Posterior cingulate gyrus (tissue), 11 donors: ENCODE measurements at places on chromosomes 4 and X.

- DNase-seq = no peak
Observed at GRCh38 chr4:187602339-187603092, 393.1 kb upstream of the ZFP42 start.

GRCh38 chrX:9311421-9312160, 153.3 kb upstream of the TBL1X start:
- DNase-seq = no peak

- no peak for DNase-seq
Observed at GRCh38 chr4:89285745-89286144, 21.9 kb downstream of the GPRIN3 start.

GRCh38 chr4:82810176-82810575, 11.6 kb upstream of the SCD5 start:
- DNase-seq = no peak

DNA sequence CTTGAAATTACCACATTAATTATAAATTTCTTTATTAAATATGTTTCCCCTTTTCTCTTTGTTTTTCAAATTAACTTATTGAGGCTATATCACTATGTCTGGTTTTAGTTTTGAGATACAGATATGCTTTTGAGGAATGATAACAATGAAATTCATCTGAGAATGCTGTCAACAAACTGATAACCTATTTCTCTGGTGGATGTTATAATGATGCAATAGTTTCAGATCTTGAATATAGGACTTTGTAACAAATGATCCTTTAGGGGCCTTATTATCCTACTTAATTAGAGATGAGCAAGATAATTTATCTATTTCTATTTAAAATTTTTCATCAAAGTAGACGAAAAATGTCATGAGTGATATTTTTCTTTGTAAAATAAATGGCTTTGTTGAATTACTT, 123.7 kb downstream of the MAGEB17 start:
- no peak for DNase-seq

GRCh38 chr4:177480795-177481194, 38.6 kb upstream of the AGA start:
- DNase-seq = no peak

- no peak for DNase-seq
Observed at GRCh38 chrX:153866302-153867019, 19.5 kb downstream of the L1CAM start.

- DNase-seq = no peak
Observed at GRCh38 chr4:54378461-54378860, 149.4 kb downstream of the PDGFRA start.

DNA sequence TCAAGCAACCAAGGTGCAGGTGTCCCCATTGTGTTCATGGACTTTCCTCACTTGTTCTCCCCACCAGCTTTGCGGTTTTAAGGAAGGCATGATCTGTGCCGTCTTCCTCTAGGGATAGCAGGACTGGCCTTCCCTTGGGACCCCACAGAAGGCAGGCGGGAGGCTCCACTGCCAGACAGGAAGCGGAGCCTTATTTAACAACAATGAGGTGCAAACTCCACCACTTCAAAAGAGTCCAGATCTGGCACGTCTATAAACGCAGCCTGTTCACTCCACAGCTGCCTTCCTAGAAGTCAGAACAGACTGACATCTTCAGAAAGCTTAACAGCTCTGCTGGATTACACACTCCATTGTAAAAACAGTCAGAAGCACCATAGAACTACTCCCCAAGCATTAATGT, 1.7 kb upstream of the GPR143 start:
- peak; percentile 12 for DNase-seq

DNA sequence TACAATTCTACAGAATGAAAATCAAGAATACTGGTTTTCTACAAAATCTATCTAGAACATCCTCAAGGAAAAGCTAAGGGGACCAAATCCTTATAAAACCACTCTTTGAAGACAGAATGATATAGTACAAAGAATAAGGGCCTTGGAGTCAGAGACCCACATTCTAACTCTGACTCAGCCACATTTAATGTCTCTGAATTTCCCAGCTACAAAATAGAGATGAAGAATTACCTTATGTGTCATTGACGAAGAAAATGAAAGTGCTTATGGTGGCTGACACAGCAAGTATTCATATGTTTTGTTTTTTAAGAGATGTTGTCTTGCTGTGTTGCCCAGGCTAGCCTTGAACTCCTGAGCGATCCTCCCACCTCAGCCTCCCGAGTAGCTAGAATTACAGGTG, 35.9 kb upstream of the CXorf38 start:
- DNase-seq = no peak

GRCh38 chr4:86511590-86511989, 82.5 kb upstream of the PTPN13 start:
- no peak for DNase-seq

DNA sequence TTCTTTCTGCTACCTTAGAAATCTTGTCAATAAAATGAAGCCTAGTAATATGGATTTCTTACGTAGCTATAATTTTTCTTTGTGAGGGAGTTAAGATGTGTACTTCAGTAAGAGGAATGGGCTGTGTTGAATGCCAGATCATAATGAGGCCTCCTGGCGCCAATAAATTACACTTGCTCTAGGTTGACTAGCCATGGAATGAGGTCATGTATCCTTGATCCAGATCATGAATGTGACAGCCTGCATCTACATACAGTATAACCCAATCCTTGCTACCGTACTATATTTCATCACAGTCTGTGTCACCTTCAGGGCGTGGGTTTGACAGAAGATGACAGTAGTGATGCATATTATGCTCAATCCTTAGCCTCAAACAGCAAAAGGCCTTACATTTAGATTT, 36.2 kb downstream of the NHS start:
- DNase-seq = no peak

DNA sequence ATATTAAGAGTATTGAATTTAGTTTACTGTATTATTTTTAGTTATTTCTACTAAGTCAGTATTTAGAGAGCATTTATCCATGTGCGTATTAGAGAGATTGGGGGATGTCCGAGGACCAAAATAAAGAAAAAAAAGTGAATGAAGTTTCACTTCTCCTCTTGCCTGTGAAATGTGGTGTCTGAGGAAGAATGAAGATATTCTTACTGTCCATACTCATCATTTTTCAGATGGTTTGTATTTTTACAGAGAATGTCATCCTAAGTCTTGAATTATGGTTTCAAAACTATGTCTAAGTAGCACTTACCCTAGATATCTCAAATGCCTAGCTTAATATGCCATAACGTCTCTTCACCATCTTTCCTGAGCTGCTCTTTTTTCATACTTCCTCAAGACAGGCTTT, 854.3 kb downstream of the C4orf33 start:
- DNase-seq = no peak

DNA sequence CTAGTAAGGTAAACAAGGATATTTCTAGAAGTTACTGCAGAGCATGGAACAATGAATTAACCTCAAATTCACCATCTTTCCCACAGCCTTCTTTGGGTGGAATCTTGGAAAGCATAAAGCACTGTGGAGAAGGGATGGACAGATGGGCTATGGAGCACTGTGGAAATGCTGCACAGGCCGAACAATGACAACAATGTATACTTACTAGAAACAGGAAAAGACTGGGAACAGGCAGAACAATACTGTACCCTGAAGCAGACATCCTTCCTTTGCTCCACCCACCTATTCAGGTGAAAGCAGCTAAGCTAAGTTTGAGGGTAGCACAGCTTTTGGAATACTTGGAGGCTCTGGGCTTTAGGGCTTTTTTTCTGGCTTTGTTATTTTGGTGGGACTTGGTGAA, 250.6 kb upstream of the KLF8 start:
- no peak for DNase-seq

- no peak for DNase-seq
Observed at GRCh38 chrX:39327255-39327654, 526.0 kb downstream of the MID1IP1 start.

DNA sequence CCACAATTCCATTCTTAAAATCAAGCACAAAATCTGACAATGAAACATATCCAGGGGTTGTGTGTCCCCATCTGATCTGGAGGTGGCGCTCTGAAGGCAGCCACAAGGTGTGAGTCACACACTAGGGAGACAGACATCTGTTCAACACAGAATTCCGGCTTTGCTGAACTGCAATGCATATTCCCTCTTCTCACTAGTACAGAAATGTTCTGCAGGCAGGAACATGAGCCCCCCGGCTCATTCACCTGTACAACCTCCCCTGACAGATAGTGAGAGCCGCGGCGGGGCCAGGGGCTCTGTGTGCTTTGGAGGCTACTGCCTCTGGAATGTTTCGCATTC, 41.9 kb downstream of the WDR1 start:
- no peak for DNase-seq

- DNase-seq = no peak
Observed at GRCh38 chr4:151719956-151720334, 40.9 kb downstream of the GATB start.

DNA sequence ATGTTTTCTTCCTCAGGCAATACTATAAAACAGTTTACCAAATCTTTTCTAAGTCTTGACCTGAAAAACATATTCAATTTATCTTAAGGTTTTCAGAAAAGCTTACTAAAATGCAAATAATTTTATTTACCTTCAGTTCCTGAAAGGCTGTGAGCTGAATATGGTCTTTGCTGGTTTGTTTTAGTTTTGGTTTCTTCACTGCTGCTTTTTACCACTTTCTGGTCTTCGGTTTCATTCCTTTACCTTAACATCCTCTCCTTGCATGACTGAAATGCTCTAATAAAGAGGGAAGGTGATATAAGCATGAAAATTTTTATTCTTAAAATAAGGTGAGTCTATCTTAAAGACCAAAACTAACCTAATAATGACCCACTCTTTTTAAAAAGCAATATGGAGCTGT, 97.1 kb upstream of the NRK start:
- DNase-seq = no peak

DNA sequence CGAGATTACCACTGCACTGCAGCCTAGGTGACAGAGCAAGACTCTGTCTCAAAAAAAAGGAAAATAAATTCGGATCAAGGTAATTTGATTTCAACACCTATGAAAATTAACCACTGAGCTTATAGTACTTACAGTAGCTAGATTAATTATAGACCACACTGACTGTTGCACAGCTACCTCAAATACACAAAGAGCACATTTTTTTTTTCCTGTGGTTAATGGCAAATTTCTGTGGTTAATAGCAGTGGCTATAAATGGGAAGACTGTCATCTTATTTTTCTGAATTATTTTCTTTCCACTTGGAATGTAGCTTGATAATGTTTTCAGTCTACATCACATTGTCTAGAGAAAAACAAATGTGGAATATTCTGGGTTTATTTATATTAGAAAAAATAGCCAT, 1661.6 kb upstream of the PCDH7 start:
- DNase-seq = no peak

DNA sequence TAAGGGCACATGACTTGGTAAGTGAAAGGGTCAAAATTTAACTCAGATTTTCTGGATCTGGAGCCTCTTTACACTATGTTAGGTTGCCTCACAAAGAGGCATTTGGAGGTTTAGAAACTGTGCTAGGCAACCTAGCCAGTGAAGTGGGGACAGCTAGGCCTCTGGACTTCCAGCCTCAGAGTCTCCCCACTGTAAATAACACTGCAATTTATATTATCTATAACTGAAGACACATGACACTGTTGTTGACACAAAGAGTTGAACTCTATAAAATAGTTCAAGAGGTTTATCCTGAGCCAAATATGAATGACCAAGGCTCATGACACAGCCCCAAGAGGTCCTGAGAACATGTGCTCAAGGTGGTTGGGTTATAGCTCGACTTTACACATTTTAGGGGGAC, 74.9 kb upstream of the IQCM start:
- no peak for DNase-seq

- DNase-seq = no peak
Observed at GRCh38 chrX:76253432-76253831, 80.6 kb downstream of the PBDC1 start.

DNA sequence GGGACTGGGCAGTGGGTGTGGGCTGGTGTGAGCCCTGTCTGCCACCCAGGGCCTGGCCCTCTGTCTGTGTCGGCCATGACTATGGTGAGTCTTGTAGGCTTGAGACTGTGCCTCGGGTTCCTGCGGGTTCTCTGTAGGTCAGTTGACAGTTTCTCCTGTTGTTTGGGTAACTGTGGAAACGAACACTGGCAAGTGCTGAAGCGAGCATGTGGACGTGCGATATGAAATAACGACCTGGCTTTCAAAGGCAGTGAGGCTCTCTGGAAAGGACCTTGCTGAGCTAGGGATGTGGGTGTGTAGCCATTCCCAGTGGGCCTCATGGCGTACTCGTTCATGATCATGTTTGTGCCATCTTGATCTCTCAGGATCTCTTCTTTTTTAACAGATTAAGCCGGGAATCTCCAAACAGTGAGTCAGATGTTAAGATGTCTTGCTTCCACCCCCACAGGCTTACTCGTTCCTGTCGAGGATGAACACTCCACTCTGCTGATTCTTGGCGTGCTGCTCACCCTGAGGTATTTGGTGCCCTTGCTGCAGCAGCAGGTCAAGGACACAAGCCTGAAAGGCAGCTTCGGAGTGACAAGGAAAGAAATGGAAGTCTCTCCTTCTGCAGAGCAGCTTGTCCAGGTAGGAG, 41.3 kb downstream of the HTT start:
- DNase-seq = no peak

DNA sequence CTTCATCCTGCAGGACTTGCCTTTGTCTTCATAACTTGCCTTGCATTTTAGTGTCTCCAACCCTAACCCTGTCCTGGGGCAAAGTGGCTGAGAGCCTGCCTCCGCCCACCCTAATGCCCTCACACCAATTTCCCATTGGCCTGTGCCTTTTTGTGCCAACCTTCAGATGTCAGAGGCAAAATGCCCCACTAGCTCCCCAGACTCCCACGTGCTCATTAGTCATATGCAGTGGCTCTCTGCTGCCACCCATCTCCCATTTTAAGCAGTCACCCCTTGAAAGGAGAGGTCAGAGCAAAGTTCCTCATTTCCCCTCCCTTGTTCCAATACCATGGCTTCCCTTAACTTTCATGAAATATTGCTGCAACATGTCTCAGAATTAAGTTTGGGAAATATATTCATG, 74.8 kb upstream of the PASD1 start:
- DNase-seq = no peak

GRCh38 chr4:20532116-20532790, 168.0 kb upstream of the PACRGL start:
- DNase-seq = no peak

- DNase-seq = no peak
Observed at GRCh38 chrX:1754077-1754476, 139.2 kb downstream of the ASMT start.

DNA sequence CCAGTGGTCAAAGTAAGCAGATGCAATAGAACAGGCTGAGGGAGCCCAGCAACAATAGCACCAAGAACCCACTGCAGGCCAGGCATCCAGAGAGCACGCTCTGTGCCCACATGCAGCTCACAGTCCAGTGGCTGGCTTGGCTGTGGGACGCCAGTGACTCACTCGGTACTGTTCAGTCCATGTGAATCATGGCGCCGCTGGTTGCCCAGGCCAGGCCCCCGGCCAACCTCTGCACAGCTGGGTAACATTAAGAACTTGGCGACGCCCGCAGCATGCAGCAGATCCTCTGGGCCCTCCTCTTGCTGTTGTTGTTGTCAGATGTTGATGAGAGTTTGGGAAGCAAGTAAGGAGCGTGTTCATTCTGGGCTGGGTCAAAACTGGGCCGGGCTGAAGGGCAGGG, 60.5 kb downstream of the MSX1 start:
- no peak for DNase-seq
